ENCODE measurements at places on chromosomes 3 and 15. TPM values are rescaled to one million over a fixed set of nuclear protein-coding genes. Genes with fewer than 3 reads are reported as not detected.

- DNase-seq = no peak
Measured at GRCh38 chr3:139689708-139690228, 12.0 kb upstream of the NMNAT3 start.

- DNase-seq = no peak
Measured at GRCh38 chr15:94602754-94603470, 371.6 kb downstream of the MCTP2 start.

DNA sequence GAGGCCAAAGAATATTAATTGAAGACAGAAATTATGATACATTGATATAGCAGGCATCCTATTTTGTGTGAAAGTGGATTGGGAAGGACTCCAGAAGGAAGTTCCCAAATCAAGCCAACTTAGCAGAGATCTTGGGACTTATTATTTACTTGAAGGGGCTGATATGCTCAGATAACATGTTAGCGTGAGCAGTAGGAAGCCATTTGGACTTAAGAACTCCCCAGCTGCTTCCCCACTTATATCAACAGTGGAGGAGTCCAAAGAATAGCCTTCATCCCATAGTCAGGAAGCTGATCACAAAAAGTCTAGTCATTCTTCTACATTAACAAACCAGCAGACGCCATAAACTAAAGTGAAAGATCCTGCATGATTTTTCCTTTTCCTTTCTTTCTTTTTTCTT is 200.0 kb downstream of the ATP8B4 start:
- DNase-seq = no peak

DNA sequence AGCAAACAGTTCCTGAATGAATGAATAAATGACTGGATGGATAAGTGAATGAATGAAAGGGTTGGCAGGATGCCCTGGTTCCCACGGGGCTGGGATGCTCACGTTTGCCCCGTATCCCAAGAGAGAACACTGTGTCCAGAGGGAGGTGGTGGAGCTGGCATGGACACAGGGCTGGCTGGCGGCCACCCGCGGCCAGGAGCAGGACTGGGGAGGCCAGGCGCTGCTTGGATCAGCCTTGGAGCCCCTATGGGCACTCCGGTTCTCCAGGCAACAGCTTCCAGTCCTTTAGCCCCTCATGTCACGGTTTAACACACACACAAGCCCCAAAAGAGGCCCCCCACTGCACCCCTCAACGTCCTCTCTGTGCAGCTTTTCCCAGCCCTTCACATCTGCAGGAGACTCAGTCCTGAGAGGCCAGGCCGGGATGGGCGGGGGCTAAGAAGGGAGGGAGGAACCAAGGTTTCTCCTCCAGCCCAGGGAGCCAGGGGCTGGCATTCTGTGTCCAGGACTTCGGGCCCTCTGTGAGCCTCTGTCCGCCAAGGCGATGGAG is 86.0 kb upstream of the ALDH1L1 start:
- peak; percentile 85 for DNase-seq

DNA sequence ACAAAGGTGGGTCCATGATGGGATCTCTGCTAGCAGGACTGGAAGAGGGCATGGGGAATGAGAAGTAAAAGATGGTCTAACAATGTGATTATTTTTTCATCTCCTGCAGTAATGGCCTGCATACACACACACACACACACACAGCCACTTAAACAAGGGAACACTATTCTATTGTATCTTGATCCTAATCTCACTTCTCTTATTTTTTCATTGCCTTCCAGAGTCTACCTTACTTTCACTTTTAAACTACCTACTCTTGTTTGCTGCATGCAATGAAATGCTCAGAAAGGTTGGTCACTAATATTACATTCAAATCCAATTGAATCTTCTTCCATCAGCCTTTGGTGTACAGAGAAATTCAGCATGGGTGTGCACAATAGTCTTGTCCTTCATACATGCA is 853.8 kb downstream of the IGSF11 start:
- no peak for DNase-seq

GRCh38 chr15:69843276-69843899 is 254.3 kb downstream of the TLE3 start:
- no peak for DNase-seq

GRCh38 chr3:127419182-127419581 is 131.3 kb upstream of the PRR20G start:
- peak; percentile 21 for DNase-seq

DNA sequence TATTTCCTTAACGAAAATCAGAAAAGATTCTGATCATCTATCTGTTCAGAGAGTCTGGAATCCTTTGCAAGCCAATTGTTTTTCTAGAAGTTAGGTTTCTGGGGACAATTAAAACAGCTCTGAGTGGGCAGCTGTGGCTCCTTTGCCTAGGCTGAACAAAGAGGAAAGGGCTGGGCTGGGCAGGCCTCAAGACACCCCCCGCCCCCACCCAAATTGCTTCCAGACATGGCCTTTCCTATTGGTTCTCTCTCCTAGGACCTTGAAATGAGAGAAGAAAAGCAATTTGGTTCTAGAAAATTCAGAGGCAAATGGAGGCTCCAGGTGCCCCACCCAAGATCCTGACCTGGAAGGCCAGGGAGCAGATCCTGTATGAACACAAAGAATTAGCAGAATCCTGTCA is 2.3 kb upstream of the ADPGK start:
- no peak for DNase-seq

- DNase-seq = no peak
Measured at GRCh38 chr3:87001473-87002098, 10.6 kb upstream of the VGLL3 start.

The ULK4 gene
- total RNA-seq = 3.7 TPM
